Cardiac septum (tissue), 1 donor: ENCODE measurements at places on chromosomes 2 and 18. TPM values are rescaled to one million over a fixed set of nuclear protein-coding genes. Genes with fewer than 3 reads are reported as not detected.

LIMS3 gene
- 6.4 TPM for total RNA-seq

DNA sequence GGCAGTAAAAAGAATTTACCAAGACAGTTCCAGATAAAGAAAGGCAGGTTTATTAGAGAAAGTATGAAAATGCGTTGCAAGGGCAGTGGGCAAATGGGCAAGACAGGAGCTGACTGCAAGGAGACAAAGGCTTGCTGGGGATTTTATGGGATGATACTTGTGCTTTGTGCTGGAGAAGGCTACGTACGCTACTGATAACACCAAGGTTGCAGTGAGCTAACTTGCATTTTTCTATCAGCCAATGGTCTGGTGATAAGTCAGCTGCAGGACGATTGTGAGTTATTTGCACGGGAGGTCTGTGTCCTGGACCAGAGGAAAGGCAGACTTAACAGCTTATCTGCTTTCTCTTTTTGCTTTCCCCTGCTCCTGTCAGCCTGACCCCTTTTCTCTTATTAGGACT is 116.5 kb downstream of the PMS1 start:
- no peak for DNase-seq

UGT1A4 gene
- total RNA-seq, result not detected

DNA sequence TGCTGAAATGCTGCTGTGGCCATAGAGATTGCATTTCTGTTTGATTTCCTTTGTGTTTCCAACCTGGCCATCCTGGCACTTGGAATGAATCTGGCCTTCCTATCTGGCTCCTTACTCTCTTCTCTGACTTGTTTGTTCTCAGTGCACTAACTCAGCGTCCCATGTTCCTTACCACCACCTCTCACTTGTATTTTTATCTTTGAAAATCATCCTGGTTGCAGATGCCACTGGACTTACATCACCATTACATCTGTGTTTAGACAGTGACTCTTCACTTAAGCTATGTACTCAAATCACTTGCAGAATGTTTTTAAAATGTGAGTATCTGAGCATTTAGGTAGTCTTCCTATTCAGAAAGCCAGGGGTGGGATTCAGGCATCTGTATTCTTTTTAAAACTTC is 239.5 kb downstream of the WDR7 start:
- no peak for DNase-seq

DNA sequence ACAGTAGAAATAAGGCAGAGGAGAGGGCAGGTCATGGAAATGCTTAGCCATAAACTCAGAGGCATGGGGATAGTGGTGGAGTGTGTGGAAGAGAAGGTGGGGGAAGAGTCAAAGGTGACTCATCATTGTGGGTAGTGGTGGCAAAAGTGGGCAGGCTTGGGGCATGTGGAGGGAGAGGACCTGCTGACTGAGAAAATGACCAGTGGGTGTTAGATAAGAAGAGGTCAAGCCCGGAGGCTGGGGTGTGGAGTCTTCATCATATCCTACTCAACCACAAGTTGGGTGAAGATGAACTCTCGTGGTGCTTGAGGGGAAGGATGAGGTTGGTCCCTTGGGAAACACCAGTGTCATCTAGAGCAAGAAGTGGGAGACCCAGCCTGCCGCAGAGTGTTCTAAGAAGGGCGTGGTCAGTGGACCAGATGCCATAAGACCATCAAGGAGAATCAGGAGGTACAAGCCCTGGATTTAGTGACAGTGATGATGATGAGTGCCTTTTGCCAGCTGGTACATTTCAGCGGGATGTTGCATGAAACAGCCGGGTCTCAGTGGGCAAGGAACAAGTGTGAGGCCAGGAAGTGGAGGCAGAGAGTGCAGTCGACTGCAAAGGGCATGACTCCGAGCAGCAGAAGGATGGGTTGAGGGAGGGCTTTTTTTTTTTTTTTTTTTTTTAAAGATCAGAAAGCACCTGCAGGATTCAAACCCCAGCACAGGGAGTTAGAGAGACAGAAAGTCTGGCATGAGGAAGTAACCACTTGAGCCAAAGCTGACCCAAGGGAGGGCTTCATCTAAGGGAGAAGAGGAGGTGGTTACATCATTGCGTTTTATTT is 122.6 kb upstream of the SPRED2 start:
- DNase-seq, result no peak

CNGA3 gene
- not detected for total RNA-seq

ZNF514 gene
- 14.7 TPM for total RNA-seq

ANKRD62 gene
- not detected for total RNA-seq

GRCh38 chr2:166167449-166167848 is 39.6 kb upstream of the SCN1A start:
- no peak for DNase-seq

SYT4 gene
- not detected for total RNA-seq

DNA sequence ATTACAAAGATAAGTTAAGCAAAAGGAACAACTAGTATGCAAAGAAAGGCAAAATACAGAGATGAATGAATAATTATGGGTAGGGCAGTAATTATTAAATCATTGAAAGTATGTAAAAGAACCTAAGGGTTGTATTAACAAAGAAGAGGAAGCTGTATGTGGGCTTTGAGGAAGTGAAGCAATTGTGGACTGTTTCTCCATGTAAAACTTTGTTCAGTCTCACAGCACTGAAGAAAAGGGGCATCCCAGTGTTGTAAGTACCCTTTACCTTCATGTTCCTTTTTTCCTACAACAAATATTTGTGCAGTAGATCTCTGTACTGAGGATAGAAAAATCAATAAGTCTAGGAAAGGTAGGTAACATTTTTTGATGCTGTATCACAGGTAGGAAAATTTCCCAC is 388.7 kb upstream of the NRP2 start:
- no peak for DNase-seq
